HT1080 (cell line): ENCODE measurements at places on chromosomes 7 and 10.

- peak; percentile 75 for DNase-seq
Observed at GRCh38 chr10:109062371-109062770, 860.9 kb downstream of the XPNPEP1 start.

GRCh38 chr7:73885975-73886798, 25.2 kb downstream of the TMEM270 start:
- no peak for DNase-seq

DNA sequence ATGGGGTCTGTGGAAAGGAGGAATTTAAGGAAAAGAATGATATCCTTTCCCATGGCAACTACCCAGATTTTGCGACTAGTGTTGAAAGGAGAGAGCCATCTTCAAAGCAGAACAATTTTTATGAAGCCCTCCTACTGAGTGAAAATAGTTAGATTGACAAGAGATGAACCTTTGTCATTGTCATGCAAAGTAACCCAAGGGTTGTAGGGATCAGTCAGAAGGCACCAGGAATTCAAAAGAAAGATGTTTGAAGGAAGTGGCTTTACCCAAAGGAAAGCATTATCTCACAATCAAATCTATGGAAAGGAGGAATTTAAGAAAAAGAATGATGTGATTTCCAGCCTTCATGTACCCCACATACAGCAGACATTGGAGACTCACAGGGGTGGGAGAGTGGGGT, 544.4 kb downstream of the IPMK start:
- no peak for DNase-seq

- DNase-seq = no peak
Observed at GRCh38 chr7:22320416-22320815, 36.5 kb downstream of the RAPGEF5 start.

- peak; percentile 23 for DNase-seq
Observed at GRCh38 chr10:92839191-92840085, 8.9 kb upstream of the EXOC6 start.

DNA sequence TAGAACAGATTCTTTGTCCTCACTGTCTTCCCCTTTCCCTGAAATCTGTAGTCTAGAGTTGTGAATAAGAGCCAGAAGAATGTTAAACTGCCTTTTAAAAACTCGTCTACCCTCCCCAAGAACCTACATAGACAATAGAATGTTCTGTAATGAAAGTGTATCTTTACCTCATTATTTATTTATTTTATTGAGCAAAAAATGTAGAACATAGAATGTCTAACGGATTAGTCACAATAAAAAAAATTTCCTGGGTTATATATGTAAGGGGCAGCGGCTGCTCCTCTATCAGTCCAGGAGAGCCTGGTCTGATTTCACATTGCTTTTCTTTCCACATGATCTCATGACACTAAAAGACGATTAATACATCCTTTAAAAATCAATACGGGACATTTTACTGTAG, 135.7 kb downstream of the SDK1 start:
- DNase-seq = peak; percentile 88

GRCh38 chr7:50262916-50263690, 41.4 kb upstream of the IKZF1 start:
- DNase-seq = peak; percentile 62

GRCh38 chr10:84008878-84009277, 130.4 kb upstream of the GHITM start:
- peak; percentile 34 for DNase-seq

GRCh38 chr10:62732841-62733653, 71.5 kb upstream of the ADO start:
- peak; percentile 92 for DNase-seq

- DNase-seq = peak; percentile 93
Observed at GRCh38 chr7:151597541-151598444, 78.1 kb upstream of the RHEB start.

- peak; percentile 49 for DNase-seq
Observed at GRCh38 chr10:14653271-14654161, 121.2 kb downstream of the FAM107B start.

- DNase-seq = peak; percentile 10
Observed at GRCh38 chr10:201328-201771, 66.1 kb downstream of the ZMYND11 start.

DNA sequence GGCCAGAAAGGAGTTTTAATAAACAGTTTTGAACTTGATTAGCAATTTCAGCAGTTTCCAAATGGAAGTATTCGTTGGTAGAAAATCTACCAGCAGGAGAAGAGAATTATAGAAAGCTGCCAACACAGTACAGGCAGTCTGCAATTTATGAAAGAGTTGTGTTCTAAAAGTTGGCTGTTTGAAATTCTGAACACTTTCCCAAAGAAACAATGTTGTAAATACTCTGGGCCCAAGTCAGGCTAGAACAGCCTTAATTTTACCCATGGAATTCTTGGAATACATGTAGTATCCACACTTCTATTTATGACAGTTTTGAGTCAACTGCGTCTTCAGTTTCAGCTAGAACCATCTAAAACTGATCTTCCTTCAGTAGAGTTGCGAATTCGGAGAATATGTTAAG, 42.5 kb downstream of the AVL9 start:
- no peak for DNase-seq

DNA sequence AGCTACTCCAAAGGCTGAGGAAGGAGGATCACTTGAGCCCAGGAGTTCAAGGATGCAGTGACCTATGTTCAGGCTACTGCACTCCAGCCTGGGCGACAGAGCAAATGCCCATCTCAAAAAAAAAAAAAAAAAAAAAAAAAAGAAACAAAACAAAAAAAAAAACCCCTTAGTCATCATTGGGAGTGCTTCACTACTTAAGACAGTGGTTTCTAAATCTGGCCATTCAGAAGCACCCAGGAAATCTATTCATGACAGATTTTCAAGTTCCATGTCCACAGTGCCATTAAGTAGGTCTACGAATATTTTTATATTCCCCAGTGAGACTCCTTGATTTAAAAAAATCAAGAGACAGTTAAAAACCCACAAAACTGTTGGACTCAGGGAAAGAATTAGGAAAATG, 182.9 kb downstream of the PIP4K2A start:
- DNase-seq = no peak

DNA sequence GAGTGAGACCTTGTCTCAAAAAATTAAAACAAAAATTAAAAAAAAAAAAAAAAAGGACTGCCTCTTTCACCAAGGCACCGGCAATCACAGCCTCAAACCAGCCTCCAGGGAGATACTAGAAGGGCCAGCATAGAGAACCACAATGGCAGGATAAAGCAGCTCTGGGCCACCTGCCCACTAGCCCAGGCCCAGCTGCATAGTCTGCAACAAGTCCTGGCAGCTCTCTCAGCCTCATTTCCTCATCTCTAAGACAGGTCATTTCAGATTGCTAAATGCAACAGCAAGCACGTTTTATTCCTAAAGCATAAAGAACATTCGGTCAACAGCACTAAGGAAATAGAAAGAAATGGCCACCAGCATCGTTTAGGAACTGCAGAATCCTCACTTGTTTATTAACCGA, 28.8 kb downstream of the XPNPEP1 start:
- no peak for DNase-seq

DNA sequence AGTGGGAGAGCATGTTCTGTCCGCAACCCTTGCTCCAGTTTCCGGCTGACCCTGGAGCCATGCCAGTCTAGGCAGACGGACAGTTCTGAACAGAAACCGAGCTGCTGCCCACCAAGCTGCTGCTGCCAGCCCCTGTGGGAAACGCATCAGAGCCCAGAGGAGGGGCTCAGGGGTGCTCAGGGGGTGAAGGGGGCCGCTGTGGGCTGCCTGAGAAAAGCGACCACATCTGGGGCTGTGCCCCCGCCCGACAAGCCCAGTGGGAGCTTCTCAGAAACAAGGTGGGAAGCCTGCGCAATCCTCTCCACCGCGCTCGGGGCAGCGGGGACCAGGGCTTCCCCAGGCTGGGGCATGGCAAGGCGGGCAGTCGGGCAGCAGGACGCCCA, 38.8 kb upstream of the CFAP46 start:
- no peak for DNase-seq

- DNase-seq = no peak
Observed at GRCh38 chr7:140673063-140673773, 473 bp downstream of the ADCK2 start.

DNA sequence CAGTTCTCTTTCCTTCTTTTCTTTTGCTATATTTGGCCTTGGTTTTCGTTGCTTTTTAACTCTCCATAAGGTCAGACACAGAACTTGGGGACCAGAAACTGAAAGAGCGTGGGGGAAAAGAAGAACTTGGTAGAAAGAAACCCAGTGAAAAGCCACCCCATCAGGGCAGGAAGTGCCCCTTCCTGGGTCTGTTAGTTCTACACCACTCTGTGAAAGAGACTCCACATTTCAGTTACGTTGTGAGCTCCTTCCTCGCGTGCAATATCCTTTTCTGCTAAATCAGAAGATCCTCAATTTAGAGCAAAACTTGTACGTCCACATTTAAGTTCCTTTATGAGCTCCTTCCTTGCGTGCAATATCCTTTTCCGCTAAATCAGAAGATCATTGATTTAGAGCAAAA, 220.6 kb upstream of the FOXK1 start:
- DNase-seq = no peak

GRCh38 chr10:97726636-97727178, 10.2 kb upstream of the ZFYVE27 start:
- DNase-seq = peak; percentile 84

DNA sequence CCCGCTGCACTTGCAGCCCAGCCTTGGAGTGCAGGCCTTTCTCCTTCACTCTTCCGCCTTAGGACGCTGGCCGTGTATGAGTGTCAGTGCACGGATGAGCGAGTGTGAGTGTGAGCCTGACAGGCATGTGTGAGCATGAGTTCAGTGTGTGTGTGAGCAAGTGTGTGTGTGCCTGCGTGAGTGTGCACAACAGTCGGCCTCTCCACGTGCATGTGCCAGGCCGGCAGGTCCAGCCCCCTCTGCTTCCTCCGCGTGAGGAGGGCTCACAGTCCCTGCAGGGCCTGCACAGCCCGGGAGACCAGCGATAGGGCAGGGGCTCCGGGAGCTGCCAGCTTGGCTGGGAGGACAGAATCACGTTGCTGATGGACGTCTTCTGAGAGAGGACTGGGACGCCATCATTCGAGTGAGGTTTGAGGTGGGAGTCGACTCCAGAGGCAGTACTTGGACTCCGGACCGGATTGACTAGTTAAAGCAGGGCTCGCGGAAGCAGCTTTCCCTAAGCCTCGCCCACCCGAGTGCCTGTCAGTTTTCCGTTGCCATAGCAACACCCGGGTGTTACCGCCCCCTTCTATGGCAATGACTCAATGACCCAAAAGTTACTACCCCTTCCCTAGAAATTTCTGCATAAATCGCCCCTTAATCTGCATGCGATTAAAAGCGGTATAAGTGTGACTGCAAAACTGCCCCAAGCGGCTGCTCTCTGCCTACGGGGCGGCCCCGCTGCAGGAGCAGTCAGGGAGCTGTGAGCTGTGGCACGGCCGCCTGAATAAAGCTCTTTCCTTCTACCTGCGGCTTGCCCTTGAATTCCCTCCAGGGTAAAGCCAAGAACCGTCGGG, 19.6 kb upstream of the CFAP46 start:
- DNase-seq = peak; percentile 57

DNA sequence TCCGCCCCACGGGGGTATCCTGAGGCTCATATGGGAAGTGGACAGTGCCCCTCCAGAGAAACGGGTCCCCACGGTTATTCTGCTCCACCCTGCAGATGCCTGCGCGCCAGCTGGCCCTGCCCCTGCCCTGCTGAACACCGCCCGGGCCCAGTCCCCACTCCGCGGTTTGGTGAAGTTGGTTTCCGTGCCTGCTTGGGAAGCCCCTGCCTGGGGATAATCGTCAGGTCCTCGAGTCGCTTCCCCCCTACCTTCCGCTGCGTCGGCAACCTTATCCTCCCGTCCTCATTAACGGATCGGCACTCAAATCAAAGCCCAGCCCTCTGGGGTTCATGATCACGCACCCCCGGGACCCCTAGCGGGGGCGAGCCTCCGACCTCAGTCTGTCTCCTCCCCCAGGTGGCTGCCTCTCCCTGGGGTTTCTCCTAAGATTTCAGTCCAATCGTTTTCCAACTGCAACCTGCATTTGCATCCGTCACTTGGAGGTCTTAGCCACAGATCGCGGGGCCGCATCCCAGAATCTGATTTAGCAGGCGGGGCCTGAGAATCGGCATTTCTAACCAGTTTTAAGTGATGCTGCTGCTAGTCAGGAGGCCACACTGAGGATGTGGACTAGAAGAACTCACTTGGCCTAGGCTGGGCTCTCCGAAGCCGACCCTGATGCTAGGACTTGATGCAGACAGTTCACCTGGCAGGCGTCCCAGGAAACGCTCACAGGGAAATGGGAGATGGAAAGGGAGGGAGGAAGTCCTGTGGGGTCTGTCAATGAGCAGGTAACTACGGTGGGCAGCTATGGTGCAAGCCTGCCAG, 27.6 kb downstream of the WDR86 start:
- no peak for DNase-seq

DNA sequence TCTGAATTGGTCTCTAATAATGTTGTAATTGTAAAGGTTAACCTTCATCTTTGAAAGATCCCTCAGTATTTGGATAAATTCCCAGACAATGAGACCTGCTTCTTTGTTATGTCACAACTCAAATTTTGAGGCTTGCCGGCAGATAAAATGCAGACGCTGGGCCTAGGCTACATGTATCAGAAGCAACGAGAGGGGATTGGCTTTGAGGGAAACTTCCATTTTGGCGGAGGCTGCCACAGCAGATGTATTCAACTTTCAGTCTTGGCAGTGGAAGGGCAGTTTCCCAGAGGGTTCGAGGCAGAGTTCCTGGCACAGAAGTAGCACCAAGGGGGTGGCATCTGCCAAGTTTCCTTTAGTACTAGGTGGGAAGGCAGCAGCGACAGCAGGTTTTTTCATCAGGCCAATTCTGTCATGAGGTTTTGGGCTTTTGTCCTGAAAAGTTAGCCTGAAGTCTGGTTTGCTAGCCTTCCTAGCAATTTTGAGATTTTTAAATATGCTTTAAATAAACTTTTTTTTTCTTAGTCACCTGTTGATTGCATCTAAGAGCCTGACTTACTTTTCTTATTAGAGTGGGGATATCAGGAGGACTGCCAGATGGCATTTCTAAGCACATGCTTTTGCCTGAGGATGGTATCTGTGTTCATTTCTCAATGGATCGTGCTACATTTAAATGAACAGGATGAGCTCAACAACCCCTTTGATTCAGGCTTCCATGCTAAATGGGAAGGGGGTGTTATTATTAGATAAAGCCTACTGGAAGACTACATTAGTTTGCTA, 89.5 kb upstream of the FAM3C start:
- no peak for DNase-seq

GRCh38 chr10:11760861-11761260, 18.7 kb downstream of the ECHDC3 start:
- DNase-seq = no peak

DNA sequence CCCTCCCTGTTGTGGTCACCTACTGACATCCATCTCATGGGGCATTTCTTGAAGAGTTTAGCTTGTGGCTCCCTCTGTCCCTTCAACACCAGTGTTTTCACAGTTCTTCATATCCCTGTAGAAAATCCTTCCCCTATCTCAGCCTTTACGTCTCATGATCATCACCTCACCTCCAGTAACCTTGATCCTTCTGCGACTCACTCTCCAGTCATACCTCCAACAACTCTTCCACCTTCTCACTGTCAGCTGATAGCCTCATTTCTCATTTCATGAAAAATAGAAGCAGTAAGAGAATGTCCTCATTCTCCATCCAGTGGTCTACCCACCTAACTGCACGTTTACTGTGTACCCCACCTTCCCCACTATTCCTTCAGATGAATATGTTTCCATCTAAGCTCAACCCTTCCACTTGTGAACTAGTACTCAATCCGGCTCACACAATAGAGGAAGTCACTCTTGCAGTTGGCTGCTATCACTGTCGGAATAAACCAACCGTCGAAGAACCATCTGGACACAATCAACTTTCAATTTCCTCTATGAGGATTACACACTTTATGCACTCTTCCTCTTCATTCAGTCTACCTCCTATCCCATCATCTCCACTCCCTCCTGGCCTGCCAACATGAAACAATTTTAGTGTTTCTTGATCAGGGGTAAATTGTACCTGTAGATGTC, 256.0 kb downstream of the AHR start:
- peak; percentile 23 for DNase-seq
